ENCODE measurements at places on chromosomes 12 and 14. TPM values are rescaled to one million over a fixed set of nuclear protein-coding genes. Genes with fewer than 3 reads are reported as not detected.
A peak's percentile ranks its signal among the peaks of the same experiment; 100 is the strongest.

DNA sequence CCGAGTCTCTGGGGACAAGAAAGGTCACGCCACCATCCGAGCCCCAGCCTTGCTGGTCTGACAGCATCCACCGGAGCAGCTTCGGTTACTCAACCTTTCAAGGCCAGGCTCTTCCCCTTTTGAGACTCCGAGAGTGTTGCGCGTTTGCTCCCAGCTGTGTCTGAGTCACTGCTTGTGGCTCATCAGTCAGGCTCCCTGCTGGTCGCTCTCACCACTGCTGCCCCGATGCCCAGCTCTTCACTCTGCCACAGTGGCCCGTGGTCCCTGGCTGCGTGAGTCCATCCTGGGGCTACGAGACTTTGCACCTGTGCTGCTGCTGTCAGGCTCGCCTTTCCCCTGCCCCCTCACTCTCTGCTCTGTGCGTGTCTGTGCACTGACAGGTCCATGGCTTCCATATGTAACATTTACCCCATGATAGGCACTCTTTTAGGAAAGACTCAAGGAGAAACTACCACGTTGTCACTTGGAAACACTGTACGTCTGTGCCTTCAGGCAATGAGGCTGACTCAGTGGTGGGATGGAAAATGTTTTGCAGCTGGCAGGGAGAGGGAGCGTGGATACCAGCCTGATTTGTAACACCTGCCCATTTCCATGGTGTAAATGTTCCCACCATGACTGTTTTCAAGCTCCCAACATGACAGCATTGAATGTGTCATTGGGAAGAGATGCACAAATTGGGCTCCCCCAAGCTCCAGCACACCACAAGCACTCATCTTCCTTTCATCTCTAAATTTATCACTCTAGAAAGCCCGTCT is 350.7 kb downstream of the TMEM132D start:
- DNase-seq = no peak

- DNase-seq = no peak
Observed at GRCh38 chr12:32589165-32589865, 89.8 kb upstream of the DNM1L start.

- no peak for DNase-seq
Observed at GRCh38 chr12:47942614-47943225, 20.7 kb upstream of the TMEM106C start.

DNA sequence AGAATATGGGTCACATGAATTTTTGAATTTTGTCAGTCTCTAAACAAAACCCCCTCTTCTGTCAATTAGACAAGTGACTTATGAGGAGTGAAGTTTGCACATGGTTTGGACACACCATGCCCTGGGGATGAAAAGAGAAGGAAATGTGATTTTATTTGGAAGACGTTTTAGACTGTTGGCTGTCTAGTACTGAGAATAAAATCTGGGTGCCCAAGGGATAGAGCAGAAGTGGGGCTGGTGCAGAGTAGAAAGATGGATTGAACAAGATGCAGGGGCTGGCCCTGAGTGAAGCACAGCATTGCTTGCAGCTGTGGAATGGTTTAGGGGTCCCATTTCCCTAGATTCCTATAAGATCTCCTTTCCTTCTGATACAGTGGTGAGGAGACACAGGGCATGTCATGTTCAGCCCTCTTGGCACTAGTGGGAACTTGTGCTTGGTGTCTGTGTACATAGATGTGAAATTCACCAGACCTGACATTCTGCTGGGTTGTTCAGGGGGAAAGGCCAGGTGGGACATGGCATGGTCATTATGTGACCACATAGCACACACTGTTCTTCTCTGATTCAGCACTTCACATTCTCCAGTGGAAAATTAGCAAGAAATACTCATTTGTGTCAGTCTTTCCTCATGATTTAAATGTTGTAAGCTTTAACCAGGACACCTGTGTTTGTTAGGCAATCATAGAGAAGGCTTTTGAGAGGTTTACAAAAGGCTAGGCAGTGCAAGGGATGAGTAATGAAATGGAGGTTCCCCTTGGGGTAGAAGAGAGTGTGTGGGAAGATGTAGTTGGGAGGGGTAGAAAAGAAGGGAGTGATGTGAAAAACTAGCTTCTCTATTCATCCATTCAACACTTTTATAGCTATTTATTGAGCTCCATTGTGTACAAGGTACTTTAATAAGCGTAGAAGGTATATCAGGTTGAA is 202.3 kb upstream of the IGF1 start:
- DNase-seq = no peak

GRCh38 chr14:100282766-100283419 is 23.4 kb downstream of the SLC25A29 start:
- DNase-seq = no peak

DNA sequence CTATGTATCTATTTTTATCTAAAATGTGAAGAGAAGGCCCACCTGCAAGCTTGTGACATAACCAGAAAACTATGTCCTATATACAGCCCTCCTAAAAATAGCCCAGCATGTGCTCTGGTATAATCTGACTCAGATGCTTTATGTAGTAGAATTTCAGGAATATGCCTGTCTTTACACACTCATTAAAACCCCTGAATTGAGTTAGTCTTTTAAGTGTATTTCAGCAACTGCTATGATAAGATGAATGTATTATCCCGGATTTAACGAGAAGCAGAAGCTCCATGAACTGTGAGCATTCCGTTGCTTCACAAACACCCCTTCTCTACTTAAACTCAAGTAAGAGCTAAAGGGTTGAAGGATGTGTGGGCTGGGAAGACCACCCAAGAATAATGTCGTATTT is 89.9 kb upstream of the PRICKLE1 start:
- DNase-seq = no peak

DNA sequence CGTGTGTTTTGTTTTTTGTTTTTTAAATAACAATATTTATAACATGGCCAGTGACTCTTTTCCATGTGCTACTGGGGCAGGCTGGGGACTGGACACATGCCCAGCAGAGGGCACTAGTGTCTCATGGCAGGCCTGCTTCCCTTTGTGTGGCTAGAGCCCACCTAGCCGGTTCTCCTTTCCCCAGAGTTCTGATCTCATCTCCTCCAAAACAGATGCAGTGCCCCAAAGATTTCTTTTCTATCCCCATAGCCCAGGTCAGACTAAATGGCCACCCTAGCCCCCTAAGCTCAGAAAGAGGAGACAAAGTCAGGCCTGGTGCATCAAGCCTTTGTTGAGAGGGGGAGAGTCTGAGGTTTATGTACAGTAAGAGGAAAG is 21.2 kb downstream of the PRPF40B start:
- DNase-seq = peak; percentile 95

DNA sequence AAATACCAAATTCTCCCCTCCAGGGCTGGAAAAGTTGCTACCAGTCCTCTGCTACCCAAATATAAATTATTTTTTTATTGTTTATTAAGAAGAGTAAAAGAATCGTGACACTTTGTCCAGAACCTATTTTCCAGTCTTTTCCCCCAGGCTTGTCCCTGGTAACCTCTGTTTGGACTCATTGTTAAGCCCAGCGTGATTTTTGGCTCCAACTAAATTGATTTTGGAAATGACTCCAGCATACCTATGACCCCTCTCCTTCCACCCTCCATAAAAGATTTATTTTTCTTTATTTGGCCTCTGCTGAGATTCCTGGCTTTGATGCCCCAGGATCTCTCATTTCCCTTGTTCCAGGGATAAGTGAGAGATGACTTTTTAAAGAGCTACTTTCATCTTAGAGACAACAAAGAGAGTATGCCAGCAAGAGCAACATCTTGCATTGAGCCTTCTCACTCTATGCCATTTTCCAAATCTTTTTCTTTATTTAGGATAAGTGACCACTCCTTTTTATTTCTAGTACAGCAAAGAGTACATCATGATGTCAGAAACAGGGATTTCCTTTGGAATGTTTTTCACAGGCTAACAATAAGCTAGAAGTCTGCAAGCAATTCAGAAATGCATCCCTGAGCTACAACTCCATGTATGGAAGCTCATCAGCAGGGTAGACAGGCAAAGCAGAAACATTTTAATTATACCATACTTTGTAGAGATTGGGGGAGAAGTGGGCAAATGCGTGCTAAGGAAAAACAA is 75.8 kb downstream of the DAD1 start:
- no peak for DNase-seq

Gene SIRT4
- 0.49 TPM for total RNA-seq

Gene PSMC1
- 103 TPM for total RNA-seq

Gene LBHD2
- not detected for total RNA-seq
